Fibroblast of skin of back (primary cell): ENCODE measurements at places on chromosomes 11 and 22.

GRCh38 chr11:7905961-7906429, 25.1 kb downstream of the OR10A6 start:
- no peak for DNase-seq

DNA sequence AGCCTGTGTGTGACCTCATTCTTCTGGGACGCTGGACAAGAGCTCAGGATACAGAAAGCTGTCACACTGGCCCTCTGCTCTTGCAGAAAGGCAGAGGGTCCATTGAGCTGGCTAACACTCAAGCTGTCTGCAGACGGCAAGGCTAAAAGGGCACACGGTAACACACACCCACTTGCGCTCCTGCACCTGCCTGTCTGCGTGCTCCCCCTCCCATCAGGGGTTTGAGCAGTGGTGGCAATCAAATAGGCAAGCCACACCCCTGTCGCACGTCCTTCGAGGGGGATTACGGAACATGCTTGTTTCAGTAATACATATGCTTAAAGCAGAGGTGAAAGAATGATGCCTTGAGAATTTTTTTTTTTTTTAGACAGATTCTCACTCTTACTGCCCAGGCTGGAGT, 7.1 kb upstream of the QSER1 start:
- no peak for DNase-seq

GRCh38 chr11:57213342-57214097, 23.5 kb downstream of the APLNR start:
- DNase-seq = no peak

- no peak for DNase-seq
Observed at GRCh38 chr11:8987446-8987845, 16.4 kb downstream of the NRIP3 start.

GRCh38 chr11:127931803-127932202, 655.6 kb downstream of the ETS1 start:
- DNase-seq = no peak

DNA sequence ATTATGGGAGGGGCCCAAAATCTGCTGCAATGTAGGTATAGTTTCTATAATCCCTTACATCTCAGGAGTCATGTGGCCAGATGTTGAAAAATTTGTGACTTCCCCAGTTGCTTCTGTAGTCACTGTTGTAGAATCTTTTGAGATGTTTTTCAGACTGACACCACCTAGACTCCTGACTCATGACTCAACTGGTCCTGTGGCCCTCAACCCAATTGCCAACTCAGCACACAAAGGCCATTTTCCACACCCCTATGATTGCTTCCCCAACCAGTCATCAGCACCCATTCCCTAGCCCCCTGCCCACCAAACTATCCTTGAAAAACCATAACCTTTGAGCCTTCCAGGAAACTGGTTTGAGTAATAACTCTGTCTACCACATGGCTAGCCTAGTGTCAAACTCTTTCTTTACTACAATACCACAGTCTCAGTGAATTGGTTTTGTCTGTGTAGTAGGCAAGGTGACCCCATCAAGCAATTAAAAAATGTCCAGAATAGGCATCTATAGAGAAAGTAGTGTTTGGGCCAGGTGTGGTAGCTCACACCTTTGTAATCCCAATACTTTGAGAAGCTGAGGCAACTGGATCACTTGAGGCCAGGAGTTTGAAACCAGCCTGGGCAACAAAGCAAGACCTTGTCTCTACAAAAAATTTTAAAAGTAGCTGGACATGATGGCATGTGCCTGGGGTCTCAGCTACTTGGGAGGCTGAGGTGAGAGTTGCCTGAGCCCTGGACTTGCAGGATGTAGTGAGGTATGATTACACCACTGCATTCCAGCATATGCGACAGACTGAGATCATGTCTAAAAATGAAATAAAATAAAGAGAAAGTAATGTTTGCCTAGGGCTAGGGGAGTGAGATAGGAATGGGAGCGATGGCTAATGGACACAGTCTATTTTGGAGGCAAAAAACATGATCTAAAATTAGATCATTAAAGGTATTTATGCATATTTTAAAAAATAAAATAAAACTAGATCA, 24.1 kb upstream of the FEZ1 start:
- DNase-seq = no peak

GRCh38 chr11:68014157-68014946, 4.2 kb downstream of the ALDH3B1 start:
- DNase-seq = peak; percentile 76

DNA sequence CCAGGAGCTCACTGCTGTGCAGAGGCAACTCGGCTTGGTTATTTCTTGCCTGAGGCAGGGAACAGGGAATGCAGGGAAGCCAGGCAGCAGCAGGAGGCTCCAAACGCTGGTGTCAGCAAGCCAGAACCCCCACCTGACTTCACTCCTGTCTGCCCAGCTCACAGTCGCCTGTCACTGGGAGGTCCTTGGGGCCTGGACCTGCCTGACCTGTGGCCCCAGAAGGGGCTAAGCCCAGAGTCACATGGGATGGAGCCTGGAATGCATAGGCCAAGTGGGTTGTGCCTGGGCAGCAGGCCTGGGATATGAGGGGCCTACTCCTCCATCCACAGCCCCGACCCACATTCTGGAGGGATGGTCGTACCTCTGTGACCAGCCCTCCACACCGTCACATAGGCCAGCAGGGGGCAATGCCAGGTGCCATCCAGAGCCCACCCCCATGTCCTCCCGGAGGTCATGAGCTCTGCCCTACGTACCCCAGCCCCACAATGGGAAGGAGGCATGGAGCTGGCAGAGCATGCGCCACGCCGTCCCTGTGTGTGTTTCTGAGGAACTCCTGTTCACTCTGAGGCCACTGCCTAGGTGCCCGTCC, 5.2 kb downstream of the RASSF7 start:
- no peak for DNase-seq

GRCh38 chr11:79486242-79486984, 45.6 kb upstream of the TENM4 start:
- no peak for DNase-seq

DNA sequence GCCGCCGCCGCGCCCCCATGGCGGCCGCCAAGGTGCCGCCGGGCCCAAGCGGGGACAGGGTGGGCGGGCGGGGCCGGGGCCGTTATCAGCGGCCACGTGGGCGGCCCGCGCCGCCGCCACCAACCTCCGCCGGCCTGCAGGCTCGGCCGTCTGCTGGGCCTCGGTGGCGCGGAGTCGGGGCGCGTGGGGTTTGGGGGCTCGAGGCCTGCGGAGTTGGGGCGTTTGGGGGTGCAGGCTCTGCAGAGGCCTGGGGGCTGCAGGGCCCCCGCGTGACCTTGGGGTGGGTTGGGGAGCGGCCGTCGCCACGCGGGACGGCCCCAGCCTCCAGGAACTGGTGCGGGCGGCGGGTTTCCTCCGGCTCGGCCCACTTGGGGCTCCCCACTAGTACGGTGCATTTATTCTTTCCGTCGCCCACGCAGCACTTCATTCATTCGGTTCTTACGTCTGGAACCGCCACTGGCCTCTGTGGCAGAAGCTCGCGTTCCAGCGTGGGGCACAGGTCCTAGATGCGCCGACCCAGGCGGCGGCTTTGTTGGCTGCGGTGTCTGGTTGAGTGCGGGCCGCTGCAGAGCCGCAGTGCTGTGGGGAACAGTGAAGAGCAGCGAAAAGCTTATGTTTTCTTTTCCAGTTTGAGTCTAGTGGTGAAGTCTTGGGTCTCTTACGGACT, 740 bp upstream of the TRMT2A start:
- DNase-seq = peak; percentile 12

- no peak for DNase-seq
Observed at GRCh38 chr11:17505146-17505545, 28.5 kb upstream of the ABCC8 start.

DNA sequence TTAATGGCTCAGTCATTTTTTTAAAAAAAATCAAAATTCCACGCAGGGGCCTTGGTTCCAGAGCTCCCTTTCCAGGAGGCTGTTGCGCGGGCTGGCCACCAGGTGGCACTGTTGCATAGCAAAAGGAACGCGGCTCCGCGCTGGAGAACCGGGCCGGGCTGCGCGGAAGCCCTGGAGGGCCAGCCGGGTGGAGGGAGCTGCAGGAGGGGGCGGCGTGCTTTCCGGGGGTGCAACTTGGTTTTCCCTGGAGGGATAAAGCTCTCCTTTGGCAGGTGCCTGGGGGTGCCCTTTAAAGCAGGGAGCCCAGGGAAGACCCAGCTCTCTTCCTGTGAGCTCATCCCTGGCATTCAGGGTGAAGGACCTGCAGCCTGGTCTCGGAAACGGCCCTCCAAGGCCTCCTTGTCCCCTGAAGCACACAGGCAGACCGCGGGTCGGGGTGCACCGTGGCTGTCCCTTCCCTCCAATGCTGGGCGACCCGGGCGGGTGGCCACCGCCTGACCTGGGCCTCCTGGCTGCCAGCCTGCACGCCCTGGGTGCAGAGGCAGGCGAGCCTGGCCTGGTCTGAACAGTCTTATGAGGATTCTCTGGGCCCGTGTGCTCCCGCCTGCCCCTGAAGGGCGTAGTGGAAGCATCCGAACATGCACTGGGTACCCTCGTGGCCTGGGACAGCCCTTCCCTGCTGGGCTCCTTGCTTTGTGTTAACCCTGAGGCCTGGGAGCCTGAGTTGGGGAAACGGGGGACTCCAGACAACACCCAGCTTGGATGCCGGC, 23.4 kb downstream of the KRTAP5-5 start:
- peak; percentile 43 for DNase-seq

GRCh38 chr22:44738347-44738715, 14.0 kb upstream of the ARHGAP8 start:
- no peak for DNase-seq

GRCh38 chr11:126720539-126721235, 279.9 kb downstream of the KIRREL3 start:
- no peak for DNase-seq

GRCh38 chr22:42978453-42979103, 36.4 kb downstream of the PACSIN2 start:
- DNase-seq = no peak

GRCh38 chr11:35036639-35037038, 102.3 kb upstream of the CD44 start:
- DNase-seq = no peak

GRCh38 chr11:95088946-95089619, 563 bp upstream of the ENDOD1 start:
- DNase-seq = no peak

DNA sequence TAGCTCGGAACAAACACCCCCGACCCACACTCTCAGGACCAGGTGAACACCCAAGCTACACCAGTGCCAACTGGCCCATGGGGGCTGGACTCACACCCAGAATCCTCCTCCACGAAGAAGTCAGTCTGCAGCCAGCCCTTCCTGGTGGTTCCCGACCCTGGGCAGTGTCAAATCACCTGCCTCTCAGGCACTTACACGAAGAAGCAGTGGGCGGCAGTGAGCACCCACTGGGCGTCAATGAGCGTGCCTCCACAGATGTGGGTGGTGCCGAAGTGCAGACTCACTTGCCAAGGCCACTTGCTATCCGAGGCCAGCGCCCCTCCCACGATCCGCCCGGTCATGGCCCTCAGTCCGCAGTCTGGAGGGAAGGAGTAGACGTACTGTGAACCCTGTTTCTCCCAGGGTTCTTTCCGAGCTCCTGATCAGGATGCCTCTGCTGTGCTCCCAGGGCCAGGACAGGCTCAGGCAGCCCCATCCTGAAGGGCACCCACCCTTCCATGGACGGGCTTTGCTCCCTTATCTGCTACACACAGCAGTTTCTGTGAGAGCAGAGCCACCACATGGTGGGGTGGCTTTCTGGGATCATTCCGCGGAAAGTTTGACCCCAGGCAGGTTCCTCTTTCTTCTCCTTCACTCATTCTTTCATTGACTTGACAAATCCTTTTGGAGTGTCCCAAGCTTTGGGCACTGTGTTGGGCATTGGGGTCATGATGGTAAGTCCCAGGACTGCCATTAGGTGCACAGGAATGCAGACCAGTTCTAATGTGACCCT, 19.4 kb downstream of the TMPRSS13 start:
- DNase-seq = no peak

GRCh38 chr11:10072841-10073240, 221.2 kb downstream of the SBF2 start:
- peak; percentile 32 for DNase-seq

DNA sequence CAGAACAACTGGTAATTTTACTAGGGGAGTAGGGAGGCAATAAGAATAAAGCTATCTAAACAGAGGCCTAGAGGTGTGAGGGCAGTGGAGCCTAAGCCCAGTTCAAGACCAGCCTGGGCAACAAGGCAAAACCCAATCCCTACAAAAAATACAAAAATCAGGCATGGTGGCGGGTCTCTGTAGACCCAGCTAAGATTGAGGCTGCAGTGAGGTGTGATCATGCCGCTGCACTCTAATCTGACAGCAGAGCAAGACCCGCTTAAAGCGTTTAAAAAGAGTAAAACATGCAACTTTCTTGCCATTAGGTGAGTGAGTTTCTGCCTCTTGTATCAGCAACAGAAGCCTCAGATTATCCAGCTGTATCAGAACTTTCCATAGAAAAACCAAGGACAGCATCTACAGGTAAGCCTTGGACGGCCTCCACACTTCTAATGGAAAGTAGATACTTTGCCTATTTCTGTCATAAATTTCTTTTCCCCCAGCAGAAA, 12.1 kb downstream of the TAF1D start:
- DNase-seq = no peak

GRCh38 chr22:47787501-47788227, 1025.2 kb downstream of the TBC1D22A start:
- DNase-seq = no peak

DNA sequence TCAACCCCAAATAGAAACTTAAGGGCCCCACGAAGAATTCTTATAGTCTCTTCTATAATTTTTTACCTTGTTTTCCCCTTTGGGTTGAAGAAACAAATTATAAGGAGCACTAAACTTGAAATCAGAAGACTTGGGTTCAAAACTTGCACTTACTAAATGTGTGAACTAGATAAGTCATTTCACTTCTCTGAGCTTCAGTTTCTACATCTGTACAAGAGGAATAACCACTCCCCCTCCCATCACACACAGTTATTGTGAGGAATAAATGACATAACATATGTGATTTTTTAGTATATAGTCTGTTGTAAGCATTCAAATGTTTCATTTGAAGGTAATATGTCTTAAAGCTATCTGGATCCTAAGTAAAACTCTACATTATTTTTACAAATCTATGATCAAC, 78.8 kb downstream of the LIF start:
- no peak for DNase-seq

GRCh38 chr11:12076840-12077534, 33.4 kb upstream of the MICAL2 start:
- peak; percentile 82 for DNase-seq

GRCh38 chr22:39360674-39361413, 11.1 kb downstream of the SYNGR1 start:
- DNase-seq = peak; percentile 74

GRCh38 chr11:28910926-28911325, 802.7 kb downstream of the METTL15 start:
- DNase-seq = no peak

DNA sequence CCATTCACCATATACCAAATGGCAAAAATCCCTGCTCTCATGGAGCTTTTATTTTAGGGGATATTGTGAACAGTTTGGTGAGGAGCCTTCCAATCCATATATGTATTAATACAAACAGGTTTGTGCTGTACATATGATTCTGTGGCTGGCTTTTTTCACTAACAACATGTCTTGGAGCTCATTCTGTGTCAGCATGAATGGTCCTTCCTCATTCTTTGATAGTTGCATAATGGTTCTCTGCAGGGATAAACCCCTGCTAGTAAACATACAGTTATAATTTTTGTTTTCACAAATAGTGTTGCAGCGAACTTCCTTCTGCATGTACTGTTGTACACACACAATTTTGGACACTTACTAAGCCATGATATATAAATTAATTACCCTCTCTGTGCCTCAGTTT, 8.3 kb downstream of the PRR5L start:
- DNase-seq = no peak
